ENCODE measurements at places on chromosomes 2 and 18. TPM values are rescaled to one million over a fixed set of nuclear protein-coding genes. Genes with fewer than 3 reads are reported as not detected.

DNA sequence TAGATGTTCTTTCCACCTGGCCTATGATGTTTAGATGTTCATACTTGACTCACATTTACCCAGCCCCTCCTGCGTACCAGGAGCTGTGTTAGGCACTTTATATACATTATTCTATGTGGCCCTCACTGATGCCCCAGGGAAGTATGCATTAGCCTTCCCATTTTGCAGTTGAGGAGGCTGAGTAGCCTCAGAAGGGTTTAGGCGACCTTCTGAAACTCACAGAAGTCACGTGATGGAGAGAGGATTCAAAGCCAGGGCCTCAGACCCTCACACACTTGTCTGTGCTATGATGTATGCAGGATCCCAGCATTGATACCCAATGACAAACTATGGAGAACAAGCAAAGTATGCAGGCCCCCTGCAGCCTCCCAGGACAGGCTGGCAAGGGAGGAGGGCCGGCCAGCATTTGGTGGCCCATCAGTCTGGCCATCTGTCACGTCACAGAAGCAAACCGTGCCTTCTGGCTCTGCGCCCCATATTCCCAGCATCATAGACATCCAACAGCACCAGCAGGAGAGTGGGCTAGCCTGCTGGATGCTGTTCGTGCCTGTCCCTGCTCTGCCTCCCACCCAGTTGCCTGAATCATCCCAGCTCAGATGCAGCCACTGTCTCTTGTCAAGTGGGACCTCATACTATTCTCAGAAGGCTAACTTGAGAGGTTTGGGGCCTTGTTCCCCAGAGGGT lies 33.6 kb downstream of the EHD3 start:
- no peak for DNase-seq

DNA sequence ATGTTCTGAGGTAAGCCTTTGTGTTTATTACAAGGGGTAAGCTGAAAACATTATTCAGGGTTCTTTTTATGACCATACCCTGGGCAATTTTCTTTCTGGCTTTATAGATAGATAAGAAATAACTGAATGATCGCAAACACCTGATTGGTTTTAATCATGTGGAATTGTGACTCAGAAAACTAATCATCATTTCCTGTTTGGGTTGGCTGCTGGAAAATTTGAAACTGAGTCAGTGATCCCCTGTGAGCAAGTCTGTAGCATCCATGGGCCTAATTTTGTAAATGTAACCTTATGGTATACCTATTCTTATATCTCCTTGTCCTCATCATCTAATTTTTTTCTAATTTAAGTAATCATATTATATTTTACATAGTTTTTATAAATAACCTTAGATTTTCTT lies 34.3 kb downstream of the CCDC68 start:
- DNase-seq, result no peak

DNA sequence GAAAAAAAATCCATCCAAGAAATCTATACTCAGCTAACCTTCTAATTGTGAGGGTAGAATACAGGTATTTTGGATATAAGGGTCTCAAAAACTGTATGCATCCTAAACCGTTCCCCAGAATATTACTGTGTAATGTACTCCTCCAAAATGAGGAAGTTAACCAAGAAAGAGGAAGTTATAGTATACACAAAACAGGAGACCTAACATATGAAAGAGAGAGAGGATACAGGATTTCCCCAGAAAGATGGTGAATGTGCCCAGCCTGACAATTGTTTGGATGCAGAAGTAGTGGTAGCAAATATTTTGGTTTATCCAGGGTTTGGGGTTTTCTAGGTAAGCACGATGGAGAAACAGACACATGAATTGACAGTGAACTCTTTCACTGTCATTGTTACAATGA lies 50.6 kb downstream of the GALNT3 start:
- no peak for DNase-seq

GRCh38 chr2:41709702-41710599 lies 337.9 kb upstream of the PKDCC start:
- no peak for DNase-seq

DNA sequence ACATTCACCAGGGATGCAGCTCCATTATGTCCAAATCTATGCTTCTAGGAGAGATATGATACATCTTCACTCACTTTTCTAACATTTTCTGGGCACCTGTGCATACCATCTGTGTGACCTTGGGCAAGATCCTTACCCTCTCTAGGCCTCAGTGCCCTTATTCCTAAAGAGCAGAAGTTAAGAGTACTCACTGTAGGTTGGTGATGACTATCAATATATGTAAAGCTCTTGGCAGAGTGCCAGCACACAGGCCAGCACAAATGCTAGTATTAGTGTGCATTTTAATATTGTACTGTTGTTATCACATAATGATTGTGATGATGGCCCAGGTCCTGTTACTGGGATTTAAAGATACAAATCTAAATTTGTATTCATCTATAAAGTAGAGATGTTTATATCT lies 199.2 kb downstream of the RAD51AP2 start:
- DNase-seq, result no peak

GRCh38 chr2:3476321-3476984 lies 42.9 kb downstream of the ADI1 start:
- DNase-seq, result no peak

DNA sequence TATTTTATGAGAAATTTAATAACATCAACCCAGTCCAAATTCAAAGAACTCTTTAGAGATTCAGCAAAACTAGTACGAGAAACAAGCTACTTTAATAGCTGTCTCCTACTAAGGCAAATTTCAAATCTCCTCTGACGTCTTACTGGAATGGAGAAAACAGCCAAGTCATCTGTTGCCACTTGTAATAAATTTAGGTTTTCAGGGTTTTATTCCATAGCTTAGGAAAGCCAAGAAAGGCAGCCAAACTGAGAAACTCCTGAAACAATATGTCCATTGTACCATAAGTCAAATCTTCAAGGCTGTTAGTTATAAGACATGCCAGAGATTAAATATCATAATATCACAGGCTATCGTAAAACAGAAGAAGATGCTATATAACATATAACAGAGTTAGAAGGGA lies 524.6 kb upstream of the SETBP1 start:
- DNase-seq, result no peak

DNA sequence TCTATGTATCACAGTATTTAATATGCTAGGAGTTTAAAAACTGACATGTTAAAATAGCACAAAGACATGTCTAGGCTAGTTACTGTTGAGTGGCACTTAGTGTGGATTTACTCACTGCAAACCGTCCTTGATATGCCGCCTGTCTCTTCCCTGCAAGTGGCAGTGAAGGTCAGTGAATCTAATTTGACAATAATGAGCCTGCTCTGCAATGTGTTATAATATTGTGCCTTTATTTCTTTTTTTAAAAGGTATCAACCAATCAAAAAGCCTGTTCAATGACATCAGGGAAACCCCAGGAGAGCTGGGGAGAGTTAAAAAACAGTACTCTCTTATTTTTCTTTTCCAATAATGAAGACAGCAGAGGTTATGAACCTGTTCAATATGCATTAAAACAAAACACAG lies 384.1 kb downstream of the ERBB4 start:
- no peak for DNase-seq

- DNase-seq, result no peak
These were observed 302.6 kb downstream of the MYCN start for GRCh38 chr2:16242906-16243305.

DNA sequence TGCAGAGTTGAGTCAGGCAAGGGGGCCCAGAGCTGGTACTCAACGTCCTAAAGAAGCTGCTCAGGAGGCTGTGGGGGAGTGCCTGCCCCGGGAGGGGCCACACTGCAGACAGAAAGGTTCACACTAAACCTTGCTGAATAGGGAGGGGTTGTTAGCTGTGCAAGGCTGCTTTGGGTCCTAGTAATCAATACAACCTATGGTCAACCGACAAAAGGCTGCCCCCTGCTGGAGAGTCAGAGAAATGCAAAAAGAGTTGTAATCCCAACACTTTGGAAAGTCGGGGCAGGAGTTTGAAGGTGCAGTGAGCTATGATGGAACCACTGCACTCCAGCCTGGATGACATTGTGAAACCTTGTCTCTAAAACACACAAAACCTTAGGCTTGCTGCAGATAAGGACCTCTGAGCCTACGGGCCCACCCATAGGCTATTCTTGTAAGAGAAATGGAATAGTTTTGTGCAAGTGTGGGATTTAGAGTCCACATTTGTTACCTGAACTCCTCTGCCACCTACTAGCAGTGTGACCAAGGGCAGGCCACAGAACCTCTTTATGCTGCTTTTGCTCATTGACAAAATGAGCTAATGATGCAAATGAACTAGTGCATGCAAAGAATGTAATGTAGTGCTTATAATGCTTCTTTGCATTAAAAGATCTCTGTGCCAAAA lies 81.5 kb downstream of the PRPF40A start:
- DNase-seq, result no peak

DNA sequence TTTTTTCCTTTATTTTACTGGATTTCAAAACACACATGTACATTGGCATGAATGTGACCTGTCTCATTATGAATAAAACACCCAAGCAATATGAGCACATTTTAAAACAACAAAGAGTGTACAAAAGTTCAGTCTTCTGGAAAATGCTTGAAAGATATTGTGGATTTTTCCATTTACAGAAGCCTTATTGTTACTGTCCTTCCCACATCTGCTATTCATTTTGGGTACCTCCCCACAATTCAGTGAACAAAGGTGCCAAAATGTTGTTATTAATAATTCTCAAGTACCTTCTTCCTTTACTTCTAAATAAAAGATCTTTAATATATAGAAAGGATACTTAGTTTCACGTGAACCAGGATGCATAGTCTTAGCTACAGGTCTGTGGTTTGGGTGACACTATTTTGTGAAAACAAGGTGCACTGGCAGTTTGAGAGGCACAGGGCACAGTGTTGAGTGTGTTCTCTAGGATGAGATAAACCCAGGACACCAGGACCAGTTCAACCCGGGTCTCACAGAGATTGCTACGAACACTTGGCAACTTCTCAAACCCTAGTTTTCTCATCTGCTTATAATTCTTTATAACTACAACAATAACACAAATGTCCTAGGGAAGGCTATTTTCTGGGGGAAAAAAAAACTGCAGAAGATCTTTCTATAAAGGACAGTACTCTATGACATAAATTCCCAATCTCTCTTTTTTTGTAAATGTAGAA lies 84.5 kb upstream of the GALNT5 start:
- DNase-seq, result no peak

- DNase-seq, result no peak
These were observed 242.5 kb downstream of the MYCN start for GRCh38 chr2:16182841-16183240.

GRCh38 chr2:237637429-237638135 lies 10.2 kb downstream of the LRRFIP1 start:
- DNase-seq, result no peak

DNA sequence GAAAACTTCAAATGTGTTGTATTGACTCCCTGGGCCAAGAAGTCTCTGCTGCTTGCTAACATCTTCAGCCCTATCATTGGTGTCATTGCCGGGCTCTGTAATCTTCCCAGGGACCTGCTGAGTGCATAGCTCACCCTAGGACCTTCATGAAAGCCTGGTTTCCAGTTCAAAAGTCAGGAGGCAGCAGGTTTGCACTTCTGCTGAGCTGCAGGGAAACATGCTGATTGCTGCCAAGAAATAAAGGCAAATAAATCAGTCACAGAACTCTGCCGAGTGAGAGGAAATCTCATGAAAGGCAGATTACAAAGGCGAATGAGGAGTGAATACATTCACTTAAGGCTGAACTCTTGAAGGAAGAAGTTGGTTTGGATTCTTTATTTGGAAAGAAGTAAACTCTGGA lies 1947.6 kb upstream of the CELF4 start:
- DNase-seq, result no peak

DNA sequence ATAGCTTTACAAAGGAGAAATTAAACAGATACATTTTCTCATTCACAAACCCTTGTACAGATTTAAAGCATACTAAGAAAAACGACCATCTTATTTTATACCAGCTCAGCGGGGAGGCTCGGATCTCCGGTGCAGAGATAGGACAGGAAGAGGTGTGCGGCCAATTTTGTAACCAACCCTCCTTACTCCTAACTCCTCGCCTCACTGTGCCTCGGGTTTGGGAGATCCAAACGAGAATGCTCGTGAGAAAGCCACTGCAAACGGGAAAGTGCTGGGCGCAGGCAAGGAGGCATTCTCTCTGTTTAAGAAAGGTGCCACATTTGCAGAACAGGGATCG lies 1.2 kb downstream of the KDSR start:
- no peak for DNase-seq

DNA sequence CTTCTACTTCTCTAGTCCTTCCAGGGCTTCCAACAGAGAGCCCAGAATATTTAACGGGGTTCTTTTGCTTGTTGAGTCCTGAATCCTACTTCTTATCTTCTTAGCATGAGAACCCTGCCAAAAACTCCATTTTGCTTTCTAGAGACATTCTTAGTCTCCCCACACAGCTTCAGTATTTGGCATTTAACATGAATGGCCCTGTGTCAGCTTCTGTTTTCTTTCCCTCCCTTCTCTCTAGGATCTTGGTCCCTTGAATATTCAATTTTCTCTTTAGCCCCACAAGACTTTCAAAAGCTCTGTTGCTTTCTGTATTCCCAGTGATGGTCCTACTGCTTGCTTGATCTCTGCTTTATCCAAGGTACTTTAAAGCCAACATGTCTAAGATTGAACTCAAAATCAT lies 89.5 kb downstream of the WDR7 start:
- DNase-seq, result no peak

DNA sequence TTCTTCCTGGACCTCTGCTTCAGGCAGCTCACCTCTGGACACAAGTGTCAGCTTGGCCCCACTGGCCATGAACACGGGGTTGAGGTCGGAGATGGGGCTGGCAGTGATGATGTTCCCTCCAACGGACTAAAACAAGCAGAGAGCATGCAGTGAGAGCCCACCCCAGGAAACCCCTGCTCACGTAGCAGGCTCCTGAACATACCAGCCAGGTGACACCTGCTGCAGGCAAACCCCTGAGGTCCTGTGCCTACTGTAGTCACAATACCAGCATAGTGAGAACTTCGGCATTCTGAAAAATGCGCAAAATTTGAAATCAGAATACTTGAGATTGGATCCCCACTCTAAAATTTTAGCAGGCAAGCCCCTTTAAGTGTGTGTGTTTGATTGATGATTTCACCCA lies 32.9 kb downstream of the XDH start:
- no peak for DNase-seq

- DNase-seq, result no peak
These were observed 22.2 kb upstream of the MLPH start for GRCh38 chr2:237464757-237465391.

DNA sequence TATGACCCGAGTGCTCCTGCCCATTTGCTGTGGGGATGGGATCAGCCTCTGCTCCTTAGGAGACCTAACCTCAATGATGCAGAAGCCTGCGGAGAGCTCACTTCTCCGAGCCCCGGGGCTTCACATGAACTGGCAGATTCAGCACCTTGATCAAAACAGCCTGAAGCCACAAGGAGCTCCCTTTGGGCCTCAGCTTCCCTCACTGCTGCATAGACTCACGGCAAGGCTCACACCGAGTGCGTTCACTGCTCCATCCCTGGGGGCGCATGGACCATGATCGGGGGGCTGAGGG lies 33.0 kb downstream of the CRACDL start:
- no peak for DNase-seq

ZNF513 gene
- total RNA-seq, result 10.9 TPM

ANKAR gene
- total RNA-seq, result 31.5 TPM

CERKL gene
- not detected for total RNA-seq

FEV gene
- total RNA-seq, result not detected

SMYD1 gene
- total RNA-seq, result not detected

SCN9A gene
- total RNA-seq, result 4.5 TPM

TGIF1 gene
- 91.6 TPM for total RNA-seq

Data from thoracic aorta (tissue), 2 donors.